ENCODE measurements at places on chromosomes 3 and 15. TPM values are rescaled to one million over a fixed set of nuclear protein-coding genes. Genes with fewer than 3 reads are reported as not detected.

TEX264 gene
- total RNA-seq, result 39.7 TPM

GRCh38 chr3:20668411-20668810 lies 482.4 kb upstream of the SGO1 start:
- no peaks in the 10 kb centered on the region for H3K27me3 ChIP-seq
- no peak for DNase-seq

DNA sequence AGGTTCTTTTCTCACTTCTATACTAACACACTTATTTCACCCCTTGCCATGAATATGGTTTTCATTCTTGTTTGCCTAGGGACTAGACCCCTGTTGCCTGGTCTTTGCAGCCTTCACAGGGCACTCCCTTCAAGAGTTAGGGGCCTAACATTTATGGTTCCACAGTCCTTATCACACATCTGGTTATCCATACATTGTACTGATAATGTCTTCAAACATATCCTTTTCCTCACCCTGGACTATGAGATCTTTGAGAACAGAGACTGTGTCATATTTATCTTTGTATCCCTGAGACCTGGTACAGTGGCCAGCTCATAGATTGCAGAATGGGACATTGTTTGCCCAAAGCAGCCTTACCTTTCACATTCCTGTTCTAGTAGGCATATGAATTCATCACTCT lies 106.2 kb downstream of the CMSS1 start:
- no peak for DNase-seq
- H3K4me3 ChIP-seq, result no peak overlapping the region
- no peak overlapping the region for H3K27ac ChIP-seq
- no peaks in the 10 kb centered on the region for H3K27me3 ChIP-seq

ZDHHC19 gene
- total RNA-seq, result not detected
